NCI-H524 (cell line): ENCODE measurements at places on chromosomes 5 and 9.

- no peak for DNase-seq
Measured at GRCh38 chr5:108101130-108101529, 280.8 kb downstream of the FBXL17 start.

DNA sequence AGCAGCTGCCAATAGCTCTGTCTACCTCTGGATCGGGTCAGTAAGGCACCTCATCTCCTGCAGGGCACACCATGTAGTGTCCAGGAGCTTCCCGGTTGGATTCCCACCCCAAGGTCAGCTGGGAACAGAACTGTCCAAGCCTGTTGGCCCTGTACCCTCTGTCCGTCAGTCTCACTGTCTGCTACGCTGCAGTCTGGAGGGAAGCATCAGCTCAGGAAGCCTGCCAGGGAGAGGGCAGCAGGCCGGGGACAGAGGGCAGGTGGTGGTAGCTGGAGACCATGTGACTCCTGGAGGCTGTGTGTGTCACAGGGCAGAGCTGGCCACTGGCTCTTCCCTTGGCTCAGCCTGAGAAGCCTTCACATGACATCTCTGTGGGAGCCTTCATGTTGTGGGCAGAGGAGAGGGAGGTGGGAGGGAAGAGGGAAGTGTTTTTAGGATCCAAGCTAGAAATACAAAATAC, 134.5 kb downstream of the SEC61B start:
- no peak for DNase-seq

DNA sequence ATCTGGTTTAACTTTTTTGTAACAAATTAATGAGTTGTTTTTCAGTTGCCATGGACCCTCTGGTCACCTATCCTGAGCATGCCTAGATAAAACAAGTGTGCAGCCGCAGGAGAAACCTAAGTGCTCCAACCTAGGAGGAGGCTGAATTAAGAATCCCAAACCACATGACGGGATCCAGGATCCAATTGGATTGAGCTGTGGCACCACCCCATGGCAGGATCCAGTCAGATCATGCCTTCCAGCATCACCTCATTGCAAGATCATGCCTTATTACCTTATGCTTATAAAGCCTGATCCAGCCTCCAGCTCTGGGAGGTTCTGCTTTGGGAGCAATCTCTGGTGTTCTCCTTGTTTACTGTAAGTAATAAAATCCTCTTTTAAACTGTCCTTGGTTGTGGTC, 662.0 kb downstream of the TLR4 start:
- DNase-seq: peak; percentile 22

DNA sequence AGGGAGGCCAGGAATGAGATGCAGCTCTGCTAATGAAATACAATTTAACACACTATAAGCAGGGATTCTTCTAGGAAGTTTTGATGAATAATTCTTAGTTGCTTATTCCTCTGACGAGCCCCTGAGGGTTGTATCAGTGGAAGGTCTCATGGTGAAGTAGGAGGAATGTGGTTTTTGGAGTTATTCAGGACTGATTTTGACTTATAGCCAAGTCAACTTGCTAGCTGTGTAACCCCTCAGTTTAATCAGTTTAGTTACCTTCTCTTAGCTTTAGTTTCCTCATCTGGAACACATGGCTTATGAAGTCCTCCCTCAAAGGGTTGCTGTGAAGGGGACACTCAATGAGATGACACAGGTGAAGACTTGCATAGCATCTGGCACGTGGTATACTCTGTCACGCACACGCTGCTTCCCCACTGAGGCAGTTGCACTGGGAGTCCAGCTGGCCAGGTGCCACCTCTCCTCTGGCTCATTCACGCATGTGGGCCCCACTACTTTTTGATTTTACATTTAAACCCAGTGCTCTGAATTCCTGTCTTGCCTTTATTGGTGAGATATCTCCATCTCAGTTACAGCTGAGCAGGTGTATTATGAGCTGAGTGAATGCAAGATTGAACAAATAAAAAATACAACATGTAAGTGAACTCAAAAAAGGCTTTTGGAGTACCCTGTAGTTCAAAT, 415.0 kb downstream of the ARHGEF28 start:
- peak; percentile 68 for DNase-seq
